ENCODE measurements at places on chromosomes 3 and 15.

- DNase-seq = no peak
These were observed 957.8 kb downstream of the ROBO1 start for GRCh38 chr3:78809966-78810365.

- DNase-seq = peak; percentile 91
These were observed 329.0 kb upstream of the SEMA6D start for GRCh38 chr15:47388299-47388698.

DNA sequence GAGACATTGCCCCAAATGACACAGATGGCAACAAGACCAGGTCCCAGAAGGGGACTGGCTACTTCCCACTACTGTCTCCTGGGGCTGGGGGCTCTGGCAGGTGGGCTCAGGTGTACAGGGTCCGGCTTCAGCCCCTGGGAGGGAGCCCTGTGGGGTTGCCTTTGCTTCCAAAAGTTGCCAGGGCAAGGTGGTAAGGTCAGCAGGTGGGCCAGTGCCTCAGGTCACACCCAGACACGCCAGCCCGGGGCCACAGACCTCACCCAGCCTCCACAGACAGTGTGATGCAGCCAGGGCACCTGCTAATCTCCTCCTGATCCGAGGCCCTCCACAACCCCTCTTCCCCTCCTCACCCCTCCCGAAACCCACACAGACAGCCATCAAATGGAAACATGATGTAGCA is 7.5 kb downstream of the OXTR start:
- DNase-seq = no peak

DNA sequence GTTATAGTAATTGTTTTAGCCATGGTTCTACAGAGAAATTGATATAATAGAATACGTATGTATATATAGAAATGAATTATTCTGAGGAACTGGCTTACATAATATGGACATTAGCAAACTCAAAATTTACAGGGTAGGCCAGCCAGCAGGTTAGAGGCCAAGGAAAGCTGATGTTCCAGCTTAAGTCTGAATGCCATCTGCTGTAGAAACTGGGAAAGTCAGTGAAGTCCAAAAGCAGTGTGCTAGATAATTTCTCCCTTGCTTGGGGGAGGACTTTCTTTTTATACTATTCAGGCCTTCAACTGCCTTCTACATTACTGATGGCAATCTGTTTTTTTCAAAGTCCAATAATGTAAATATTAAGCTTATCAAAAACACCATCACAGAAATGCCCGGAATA is 1174.7 kb downstream of the ZPLD1 start:
- no peak for DNase-seq

DNA sequence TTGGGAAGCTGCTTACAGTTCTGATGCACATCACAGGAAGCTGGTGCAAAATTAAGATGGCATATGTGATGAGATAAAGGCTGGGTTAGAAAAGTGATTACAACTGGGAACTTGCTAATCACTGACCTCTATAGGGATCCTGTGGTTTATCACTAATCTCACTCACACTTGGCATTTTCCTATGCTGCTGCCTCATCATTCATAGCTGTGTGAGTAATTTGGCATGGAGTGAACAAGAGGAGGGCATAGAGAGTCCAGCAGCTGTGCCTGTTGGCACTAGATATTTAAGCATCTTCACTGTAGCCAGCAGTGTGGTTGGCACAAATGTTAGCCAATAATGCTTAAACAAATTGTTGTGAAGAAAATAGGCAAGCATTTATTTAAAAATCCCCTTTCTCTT is 217.7 kb upstream of the CGNL1 start:
- peak; percentile 79 for DNase-seq

DNA sequence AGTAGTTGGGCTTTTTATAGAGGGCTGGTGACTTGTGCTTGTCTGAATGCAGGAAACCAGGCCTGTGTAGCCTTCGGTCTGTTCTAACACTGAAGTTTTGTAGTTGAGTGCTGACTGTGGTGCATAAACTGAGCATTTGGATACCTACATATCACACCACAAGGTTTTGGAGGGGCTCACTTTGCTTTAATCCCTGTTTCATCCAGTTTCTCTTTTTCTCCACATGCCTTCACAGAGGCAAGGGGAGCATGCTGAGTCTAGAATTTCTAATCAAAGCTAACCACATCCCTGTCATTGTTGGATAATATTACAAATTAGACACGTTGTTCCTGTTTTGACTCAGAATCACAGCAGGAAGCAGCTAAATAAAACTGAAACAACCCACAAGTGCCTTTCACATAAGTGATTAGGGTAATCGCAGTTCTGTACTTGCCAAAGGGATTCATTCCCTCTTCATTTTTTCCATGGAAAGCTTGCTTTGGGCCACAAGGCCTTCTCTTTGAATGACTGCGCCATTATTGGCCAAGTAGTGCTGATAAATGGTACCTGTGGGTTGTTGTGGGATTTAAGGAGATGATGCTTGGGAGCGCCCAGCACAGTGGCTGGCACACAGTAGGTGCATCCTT is 48.9 kb downstream of the TGFBR2 start:
- peak; percentile 34 for DNase-seq

GRCh38 chr15:49286649-49287404 is 116.8 kb downstream of the GALK2 start:
- no peak for DNase-seq

- no peak for DNase-seq
These were observed 608 bp downstream of the SCN5A start for GRCh38 chr3:38648659-38649499.

DNA sequence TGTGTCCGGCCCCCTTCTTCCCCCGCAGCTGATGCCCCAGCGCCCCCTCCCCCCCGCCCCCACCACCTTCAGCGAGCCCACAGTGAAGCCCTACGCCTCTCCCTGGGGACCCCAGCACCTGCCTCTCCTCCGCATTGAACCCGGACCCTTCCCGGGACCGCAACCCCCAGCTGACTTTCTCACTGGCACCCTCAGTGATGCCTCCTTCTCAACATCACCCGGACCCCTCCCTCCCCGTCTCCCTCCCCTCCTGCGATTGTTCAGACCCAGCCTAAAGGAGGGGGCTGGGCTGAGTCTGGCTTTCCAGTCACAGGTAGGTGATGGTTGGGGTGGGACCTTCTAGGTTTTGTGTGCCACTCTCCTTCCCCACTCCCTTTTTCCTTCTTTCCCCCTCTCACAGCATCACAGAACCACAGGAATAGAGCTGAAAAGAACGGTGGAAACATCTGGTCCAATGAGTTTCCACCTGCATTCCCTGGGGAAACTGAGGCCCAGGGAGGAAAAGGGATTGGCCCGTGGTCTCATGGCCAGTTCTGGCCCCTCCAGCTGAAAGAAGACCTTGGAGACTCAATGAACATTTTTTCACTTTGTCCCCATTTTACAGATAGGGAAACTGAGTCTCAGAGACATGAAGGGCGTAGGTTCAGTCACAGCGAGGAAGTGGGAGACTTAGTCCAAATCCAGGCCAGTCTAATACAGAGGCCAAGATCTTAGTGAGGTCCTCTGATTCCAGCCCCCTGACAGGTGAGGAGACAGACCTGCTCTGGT is 828 bp downstream of the CAND2 start:
- DNase-seq = no peak

GRCh38 chr15:51263726-51264125 is 74.7 kb downstream of the CYP19A1 start:
- no peak for DNase-seq

- DNase-seq = no peak
These were observed 141.4 kb downstream of the ADAMTS17 start for GRCh38 chr15:100200287-100200880.

DNA sequence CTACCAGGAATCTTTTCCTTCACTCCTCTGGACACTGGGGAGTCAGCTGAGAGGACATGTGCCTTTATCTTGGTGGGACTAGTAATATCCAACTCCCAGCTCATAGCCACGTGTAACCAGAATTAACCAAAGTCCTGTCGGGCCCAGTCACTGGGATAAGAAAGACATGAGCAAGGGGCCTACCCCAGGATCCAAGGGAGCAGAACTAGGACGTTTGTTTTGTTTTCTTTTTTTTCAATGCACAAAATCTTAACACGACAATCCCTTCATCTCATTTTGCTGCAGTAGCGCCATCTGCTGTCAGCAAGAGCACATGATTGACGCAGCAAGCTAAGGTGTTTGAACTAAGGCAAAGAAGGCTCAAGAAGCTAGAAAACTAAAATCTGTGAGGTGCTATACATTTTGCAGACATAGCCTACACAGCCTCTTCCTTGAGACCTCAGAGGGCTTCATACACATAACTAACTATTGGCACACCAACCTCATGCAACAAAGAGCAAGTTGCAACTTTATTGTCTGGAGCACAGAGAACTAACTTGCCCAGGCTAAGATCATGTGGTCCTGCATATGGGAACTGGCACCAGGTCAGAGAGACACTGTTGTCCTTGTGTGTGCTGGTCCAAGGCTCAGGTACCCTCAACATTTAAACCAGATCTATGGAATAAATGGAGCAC is 43.6 kb downstream of the RLBP1 start:
- peak; percentile 52 for DNase-seq

DNA sequence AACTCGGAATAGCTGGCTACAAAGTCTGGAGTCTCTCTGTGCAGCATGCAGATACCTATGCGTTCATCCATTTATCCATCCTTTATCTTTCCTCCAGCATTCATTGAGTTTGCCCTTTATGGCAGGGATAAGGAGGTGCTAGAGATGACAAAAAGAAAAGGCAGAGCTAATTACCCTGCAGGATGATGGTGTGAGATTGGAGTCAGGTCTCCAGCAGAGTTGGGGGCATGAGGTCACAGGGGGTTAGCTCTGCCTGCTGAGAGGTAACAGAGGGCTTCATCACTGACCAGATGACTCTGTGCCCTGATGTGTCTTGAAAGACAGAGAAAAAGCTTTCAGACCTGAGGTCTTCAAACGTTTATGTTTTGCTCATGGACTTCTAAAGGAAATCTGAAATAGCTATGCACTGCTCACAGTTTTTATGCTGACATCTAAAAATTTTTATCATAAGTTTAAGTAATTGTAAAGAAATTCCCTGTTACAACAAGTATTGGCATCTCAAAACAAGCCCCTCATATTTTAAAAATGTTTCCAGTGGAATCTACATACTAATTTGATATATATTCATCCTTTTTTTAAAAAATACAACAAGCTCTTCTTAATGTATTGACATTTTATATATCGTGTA is 132.3 kb upstream of the ANKRD28 start:
- no peak for DNase-seq

DNA sequence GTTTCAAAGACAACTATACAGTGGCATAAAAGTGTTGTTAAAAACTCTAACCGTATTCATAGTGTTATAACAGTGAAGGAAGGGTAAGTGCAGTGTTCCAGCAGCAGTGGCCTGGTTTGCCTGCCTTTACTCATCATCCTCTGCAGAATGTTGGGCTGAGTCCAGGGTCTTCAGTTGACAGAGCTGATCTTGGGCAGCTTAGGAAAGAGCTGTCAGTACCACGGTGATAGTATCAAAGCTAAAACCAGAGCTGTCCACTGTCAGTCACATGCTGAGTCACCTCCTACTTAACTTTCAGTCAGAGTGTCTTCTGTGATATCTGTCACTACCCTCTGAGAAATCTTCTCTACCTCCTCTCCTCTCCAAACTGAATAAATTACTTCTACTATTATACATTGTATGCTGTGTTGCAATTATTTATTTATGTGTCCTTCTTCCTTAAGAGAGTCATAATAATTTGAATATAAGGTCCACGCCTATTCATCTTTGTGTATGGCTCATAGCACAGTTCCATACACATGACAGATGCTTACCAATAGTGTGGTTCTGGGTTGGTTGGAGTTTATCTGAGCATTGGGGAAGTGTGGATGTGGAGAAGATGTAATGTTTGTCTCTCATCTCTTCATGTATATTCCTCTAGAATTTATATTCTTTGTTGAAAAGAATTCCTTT is 242.1 kb downstream of the ZIC1 start:
- no peak for DNase-seq

DNA sequence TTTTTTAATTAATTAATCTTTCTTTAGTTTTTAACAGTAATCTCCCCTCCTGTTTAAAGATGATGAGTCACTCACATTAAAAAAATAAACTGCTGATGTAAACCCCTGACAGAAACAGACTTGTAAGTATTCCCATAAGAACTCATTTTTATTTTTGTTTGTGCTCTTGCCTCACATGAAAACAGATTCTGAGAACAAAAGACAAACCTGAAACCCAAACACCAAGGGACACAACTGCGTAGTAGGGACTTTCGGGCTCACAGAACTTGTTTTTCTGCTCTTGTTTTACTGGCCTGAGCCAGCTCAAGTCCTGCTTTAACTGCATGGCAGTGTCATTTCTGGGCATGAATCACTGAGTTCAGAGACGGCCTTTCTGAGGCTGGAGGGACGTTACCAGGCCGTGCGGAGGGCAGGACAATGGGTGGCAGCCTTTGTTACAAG is 600.8 kb downstream of the FOXP1 start:
- peak; percentile 97 for DNase-seq

DNA sequence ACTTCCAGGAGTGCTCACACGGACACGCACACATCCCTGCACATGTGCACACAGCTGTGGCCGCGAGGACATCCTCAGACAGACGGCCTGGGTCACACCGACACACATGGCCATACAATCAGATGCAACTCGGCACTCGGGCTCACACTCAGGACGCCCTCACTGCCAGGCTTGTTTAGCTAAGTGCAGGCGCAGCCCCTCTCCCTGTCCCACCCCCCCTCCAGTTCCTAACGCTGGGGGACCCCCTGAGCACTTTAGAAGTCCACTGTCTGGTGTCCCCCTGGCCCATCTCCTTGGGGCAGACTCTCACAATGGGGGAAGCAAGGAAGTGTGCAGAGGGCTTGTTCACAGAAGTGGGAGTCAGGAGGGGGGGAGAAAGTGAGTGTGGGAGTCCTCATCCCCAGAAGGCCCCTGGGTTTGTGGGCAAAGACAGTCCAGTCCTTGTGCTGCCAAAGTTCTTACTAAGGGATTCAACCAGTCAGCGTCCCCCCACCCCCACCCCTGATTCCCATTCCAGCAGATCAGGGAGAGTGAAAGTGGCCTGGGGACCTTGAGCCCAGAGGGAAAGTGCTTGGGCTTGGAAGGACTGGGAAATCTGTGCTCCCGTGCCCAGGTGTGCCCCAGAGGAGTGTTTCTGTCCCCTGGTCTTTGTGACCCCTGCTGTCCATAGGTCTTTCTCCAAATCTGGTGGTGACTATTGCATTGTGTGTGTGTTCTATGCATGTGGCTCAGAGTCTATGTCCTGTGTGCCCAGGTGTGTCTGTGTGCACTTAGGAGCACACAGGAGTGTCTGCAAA is 767 bp upstream of the GATA2 start:
- DNase-seq = no peak

- no peak for DNase-seq
These were observed 625.8 kb upstream of the ALCAM start for GRCh38 chr3:104740874-104741379.

GRCh38 chr3:278300-279064 is 81.9 kb downstream of the CHL1 start:
- no peak for DNase-seq

Measured in mammary epithelial cell (primary cell).